ENCODE measurements at places on chromosomes 2 and 18.

- DNase-seq: no peak
These were observed 679 bp downstream of the CLK1 start for GRCh38 chr2:200863782-200864175.

DNA sequence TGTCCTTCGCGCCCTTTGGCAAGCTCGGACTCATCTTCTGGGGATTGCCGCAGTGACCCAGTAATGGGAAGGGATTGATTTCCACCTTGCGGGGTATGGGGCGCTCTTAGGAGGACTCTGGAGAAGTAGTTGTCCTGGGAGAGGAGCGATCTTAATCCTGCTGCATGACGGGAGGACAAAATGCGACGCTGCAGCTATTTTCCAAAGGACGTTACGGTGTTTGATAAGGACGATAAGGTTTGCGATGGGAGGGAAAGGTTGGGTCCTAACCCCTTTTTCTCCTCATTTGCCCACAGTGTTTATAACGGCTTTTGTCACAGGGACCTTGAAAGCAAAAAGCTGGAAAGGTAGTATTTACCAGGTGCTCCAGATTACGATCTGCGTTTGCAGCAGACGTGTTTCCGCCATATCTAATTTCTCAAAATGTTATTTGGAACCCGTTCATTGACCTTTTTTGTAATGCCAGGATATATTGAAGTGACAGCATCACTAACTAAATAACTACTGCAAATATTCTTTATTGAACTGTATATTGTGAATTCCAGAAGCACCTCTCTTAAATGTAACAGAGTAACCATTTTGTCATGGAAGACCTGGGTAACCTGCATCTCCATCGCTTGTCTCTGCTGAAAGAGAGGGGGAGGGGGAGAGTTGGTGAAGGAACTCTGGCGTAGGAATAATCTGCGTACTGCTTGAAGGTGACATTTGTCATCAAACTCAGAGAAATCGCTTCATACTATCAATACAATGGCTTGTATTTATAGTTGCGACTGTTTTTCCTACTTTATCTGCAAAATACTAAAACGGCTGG lies 590 bp downstream of the MDH1 start:
- peak; percentile 18 for DNase-seq

DNA sequence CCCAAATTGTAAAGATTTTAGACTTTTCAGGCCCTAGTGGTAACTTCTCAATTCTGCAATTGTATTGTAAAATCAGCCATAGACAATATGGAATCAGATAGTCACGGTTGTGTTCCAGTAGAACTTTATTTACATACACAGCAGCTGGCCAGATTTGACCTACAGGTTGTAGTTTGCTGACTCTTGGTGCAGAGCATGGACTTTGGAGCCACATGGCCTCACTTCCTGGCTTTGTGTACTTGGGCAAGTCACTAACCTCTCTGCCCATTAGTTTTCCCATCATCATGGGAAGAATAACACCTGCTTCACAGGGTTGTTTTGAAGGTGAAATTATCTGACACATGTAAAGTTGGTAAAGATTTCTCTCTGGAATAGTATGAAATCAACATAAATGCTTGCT lies 147.6 kb downstream of the TMEM200C start:
- DNase-seq: no peak

- DNase-seq: no peak
These were observed 100.1 kb upstream of the ARL4C start for GRCh38 chr2:234596696-234597575.

GRCh38 chr2:165691615-165692014 lies 102.4 kb downstream of the GALNT3 start:
- DNase-seq: peak; percentile 21

- no peak for DNase-seq
These were observed 1.6 kb downstream of the FEZ2 start for GRCh38 chr2:36596397-36596796.

GRCh38 chr2:98412751-98413458 lies 31.8 kb upstream of the INPP4A start:
- peak; percentile 66 for DNase-seq

- DNase-seq: no peak
These were observed 7.0 kb upstream of the SCTR start for GRCh38 chr2:119531292-119531691.

GRCh38 chr2:173458991-173459780 lies 104.5 kb downstream of the CDCA7 start:
- no peak for DNase-seq

DNA sequence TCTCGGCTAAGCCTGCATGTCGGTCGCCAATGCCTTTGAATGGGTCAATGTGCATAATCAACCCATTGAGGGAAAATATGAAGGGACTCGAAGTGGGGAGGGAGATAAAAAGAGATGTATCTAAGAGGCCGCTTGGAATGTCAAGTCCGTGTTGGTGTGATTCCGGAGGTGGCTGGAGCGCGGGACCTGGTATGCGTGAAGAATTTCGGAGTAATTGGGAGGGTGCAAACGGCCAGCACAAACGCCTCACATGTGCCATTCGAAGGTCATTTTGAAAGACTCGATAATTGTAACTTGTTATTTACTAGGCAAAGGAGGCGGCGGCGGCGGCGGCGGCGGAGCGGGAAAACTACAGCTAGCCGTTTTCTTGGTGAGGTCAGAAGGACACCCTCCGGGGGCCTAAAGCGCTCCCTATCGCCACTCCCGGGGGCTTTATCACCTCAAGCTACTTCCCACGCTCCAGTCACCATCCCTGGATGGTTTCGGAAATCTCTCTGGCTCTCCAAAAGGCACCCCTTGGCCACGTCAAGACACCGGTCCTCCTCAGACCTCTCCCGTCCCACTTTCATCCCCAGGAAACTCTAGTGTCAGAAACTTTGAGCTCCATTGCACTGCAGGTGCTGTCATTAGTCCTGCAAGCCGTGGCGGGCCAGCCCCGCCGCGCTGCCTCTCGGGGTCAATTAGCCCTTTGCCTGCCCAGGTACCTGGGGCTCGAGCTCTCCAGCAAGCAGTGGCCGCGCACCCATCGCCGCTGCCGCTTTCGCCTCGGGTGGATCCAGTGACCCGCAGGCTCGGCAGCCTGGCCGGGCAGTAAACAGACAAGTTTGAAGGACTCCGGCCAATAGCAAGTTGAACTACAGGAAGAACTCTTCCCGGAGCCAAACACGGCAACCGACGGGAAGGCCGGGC lies 1.5 kb downstream of the ERBB4 start:
- peak; percentile 5 for DNase-seq

DNA sequence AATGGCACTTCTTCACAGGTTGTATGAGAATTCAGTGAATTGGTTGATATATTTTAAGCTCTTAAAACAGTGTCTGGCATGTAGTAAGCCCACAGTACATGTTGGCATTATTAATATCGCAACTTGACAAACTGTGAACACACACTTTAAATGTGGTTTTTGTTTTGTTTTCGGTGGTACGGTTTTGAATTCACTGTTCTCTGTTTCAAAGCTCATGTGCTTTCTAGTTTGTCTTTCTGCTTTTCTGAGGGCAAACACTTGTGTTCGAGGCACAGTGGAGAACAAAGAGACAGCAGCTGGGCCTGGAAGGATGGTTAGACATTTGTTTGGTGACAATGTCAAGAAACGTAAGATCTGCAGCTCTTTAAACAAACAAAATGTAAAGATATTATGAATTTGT lies 276.5 kb upstream of the MC4R start:
- DNase-seq: no peak

DNA sequence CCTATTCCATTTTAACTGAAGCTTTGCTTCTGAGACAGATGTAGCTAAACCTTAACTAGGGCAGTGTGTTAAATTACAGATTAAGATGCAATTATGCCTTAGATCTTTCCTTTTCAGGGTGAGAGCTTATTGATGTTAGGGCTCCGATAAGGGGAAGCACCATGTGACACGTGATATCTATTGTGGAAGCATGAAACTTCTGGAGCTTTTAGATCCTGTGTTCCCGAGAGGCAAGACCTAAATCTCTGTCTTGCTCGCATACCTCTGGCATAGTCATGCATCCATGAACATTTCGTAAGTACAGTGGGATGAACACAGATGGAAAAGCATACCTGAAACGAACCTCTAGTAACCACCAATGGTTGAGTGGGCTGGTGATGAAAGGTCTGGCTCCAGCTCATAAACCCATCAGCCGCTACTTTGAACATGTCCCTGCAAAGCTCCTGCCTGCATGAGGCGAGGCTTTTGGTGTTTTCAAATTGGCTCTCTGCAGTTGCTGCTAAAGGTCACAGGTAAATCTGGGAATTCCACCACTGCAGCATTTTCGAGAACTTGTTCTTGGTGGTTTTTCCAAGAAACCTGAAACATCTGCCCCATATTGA lies 3.7 kb upstream of the NRP2 start:
- no peak for DNase-seq

DNA sequence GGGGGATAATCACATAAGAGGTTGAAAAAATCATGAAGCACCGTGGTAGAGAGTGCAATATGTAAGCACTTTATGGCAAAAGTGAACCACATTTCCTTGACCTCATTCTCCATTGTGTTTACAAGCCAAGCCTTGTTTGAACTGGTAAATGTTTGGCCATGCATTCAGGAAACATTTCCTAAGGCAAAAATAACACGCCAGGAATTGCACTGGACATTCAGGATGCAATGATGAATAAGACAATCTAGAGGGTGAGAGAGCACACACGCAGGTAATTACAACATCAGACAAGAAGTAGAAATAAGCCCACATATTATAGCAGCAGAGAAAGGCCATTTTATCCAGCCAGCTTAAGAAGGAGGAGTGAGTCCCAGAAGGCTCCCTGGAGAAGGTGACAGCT lies 218.0 kb upstream of the OSR1 start:
- DNase-seq: no peak

- no peak for DNase-seq
These were observed 213.0 kb downstream of the GLI2 start for GRCh38 chr2:120948662-120949011.

- DNase-seq: no peak
These were observed 299.2 kb upstream of the RBMS1 start for GRCh38 chr2:160792837-160793236.

- DNase-seq: no peak
These were observed 212.1 kb upstream of the NRXN1 start for GRCh38 chr2:51243892-51244535.

DNA sequence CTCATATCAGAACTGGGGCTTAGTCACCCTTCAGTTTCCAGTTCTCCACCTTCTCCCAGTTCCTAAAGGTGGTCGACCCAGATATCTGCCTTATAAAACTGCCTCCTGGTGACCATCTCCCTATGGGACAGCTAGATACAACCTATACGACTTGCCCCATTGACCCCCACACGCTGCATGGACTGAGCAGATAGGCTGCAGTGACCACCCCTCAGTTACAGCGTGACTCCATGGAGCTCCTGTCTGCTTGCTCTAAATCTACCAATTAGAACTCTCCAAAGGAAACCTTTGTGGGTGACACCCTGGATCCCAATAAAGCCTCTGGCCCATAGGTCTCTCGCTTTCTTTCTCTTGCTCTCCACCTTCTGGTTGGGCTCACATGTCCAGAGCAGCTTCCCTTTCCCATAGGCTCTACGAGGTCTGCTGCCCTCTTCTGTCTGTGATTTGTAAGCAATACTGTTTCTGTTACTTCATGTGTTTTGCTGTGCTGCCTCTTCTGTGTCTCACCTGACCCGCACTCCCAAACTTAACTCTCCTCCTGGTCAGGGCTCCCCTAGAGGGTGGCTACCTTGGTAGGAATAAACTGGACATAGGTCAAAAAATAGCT lies 971.3 kb upstream of the FAM98A start:
- peak; percentile 20 for DNase-seq

- no peak for DNase-seq
These were observed 54.9 kb downstream of the DSC3 start for GRCh38 chr18:30987467-30988241.

- DNase-seq: no peak
These were observed 47.4 kb downstream of the FSIP2 start for GRCh38 chr2:185785851-185786473.

DNA sequence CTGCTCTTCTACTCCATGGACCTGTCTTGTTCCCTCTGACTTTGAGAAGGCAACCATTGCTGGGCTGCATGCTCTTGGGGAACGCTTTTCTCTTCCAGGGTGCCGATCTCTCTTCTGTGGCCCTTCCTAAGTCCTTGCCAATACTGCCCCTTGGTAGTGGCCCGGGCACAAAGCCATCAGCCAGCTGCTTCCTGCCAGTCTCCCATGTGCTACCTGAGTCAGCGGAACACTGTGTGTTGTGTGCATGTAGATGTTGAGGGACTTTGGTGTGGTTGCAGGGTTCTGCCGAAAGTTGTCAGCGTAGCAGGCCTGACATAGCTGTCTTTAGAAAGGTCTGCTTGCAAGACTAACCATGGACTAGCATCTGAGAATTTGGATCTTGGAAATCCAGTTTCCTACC lies 35.4 kb downstream of the MGAT5 start:
- no peak for DNase-seq

DNA sequence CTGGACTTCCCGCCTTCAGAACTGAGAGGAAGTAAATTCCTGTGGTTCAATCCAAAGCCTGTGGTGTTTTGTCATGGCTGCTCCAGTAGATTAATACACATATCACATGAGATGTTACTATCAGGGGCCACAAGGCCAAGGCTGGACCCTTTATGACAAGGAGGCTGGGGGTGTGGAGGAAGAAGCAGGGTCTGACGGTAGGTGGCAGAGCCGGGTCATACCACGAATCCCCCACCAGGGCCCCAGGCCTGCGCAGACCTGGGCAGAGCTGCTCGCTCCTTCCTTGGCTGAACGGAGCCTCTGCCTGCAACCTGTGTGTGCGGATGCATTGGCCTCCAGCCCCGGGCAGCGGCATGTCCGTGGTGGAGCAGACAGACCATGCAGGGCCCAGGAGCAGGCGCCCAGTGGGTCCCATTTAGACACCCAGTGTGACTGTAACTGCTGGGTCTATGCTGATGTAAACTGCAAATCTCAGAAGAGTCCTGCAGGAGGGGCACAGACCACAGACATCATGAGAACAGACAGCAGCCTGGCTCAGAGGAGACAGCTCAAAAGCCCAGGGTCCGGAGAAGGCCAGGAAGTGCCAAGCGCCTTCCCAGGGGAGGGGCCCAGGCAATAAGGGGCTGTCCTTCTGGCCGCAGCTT lies 155.2 kb downstream of the PXDN start:
- DNase-seq: no peak

DNA sequence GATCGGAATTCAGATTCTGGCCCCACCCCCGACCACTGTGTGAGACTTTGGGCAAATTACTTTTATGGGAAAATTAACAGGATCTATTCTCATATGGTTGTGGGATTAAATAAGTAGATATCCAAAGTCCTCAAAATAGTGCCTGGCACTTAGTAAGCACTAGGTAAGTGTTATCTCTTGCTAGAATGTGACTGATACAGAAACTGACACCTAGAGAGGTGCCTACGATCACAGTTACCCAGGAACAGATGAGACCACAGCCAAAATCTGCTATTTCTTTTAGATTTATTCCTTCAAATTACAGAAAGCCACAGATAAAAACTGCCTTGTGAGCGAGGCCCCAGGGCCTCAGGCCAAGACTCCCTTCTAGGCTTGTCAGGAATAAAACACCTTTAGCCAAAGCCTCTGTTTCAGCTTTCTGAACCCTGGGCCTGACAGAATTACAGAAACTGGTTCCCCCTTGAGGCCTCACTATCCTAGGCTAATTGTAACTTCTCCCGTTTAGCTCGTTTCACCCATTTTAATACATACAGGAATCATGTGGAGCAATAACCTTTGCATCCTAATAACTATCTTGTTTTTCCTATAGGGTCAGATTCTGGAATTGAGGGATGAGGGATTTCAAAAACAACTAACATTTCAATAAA lies 22.3 kb upstream of the CHMP1B start:
- DNase-seq: no peak

GRCh38 chr18:24043403-24043802 lies 28.8 kb downstream of the TTC39C start:
- DNase-seq: no peak
